Stimulated activated CD4-positive, alpha-beta T cell treated with anti-CD3 and anti-CD28 coated beads, Interleukin-4, amount 100 ng/mL, for 48 hours (primary cell): ENCODE measurements at places on chromosomes 5 and 9.
A peak's percentile ranks its signal among the peaks of the same experiment; 100 is the strongest.

GRCh38 chr9:73116031-73116430 lies 35.6 kb upstream of the ANXA1 start:
- DNase-seq: no peak

GRCh38 chr9:126985870-126986498 lies 71.4 kb downstream of the RALGPS1 start:
- DNase-seq: peak; percentile 72

- DNase-seq: no peak
Measured at GRCh38 chr9:91536211-91536691, 112.6 kb upstream of the NFIL3 start.

DNA sequence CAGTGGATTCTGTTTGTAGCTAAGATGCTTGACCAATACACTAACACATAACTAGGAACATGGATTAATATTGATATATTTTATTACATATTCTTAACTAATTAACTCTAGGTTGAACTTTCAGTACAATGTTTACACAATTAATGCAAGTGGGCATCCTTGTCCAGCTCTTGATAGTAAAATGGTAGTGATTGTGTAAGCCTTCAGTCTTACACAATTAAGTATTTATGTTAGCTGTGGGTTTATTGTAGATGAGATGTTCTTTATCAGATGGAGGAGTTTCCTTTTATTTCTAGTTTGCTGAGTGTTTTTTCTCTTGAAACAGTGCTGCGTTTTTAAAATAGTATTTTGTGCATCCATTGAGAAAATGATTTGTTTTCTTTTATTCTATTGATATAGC lies 1210.8 kb downstream of the CDH12 start:
- no peak for DNase-seq

DNA sequence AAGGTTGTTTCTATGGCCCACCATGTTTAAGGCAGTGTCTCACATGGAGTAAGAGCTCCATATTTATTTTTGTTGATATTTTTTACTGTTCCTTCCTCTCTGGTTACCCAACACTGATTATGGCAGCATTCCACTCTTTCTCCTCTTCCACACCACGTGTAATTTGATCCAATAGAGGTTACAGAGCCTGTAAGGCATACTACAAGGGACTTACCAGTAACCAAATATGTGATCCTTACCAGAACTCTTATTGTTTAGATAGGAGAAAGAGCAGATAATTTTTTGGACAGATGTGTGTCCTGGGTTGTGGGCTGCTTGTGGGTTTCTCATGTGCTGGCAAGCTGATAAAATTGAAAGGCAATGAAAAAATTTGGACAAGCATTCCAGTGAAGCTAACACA lies 261.3 kb downstream of the TMEM167A start:
- DNase-seq: no peak

GRCh38 chr9:131625790-131626670 lies 80.7 kb downstream of the PRRT1B start:
- DNase-seq: no peak

DNA sequence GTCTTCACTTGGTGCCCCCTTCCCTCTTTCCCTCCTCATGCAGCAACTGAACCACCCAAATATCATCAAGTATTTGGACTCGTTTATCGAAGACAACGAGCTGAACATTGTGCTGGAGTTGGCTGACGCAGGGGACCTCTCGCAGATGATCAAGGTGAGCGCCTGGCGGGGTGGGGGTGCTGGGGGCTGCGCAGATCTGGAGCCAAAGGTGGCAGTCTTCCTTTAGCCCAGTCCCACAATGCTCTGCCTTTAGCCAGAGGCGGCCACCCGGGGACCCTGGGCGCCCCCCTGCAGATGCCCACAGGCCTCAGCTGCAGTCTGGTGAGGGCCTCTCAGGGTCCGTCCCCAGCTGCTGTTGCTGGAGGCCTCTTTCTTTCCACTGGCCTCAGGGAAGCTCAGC lies 63.7 kb downstream of the NEK6 start:
- DNase-seq: no peak

DNA sequence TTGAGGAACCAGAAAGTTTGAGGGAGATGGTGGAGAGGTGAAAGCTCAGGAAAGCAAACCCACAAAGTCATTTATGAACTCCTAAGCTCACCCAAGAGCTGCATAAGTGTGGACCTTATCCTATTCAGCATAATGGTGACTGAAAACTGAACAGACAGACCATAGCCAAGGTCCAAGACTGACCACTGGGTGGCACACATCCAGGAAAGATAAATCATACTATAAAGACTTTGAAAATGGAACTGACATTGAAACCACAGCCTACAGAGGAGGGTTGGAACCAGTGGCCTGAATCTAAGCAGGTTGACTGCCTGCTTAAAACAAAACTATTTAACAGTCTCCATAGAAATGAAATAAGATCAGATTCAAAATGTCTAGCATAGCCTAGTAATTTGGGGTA lies 121.0 kb upstream of the RGS7BP start:
- no peak for DNase-seq

GRCh38 chr5:155954701-155955445 lies 372.1 kb upstream of the SGCD start:
- DNase-seq: no peak

GRCh38 chr5:36658038-36658756 lies 51.8 kb downstream of the SLC1A3 start:
- no peak for DNase-seq

GRCh38 chr5:131265311-131265803 lies 1.5 kb downstream of the CDC42SE2 start:
- no peak for DNase-seq

DNA sequence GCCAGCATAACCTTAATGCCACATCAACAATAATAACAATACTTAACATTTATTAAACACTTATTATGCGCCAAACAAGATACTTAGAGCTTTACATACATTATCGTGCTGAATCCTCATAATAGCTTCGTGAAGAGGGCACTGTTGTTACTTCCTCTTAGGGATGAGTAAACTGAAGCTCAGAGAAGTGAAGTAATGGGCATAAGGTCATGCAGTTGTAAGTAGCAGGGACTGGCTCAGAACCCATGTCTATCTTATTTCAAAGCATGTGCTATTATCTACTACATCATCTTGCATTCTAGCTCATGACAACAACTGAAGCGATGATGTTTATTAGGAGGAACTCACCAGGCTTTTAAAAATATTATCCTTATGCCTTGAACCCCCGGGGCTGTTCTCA lies 34.9 kb upstream of the PPP3R2 start:
- no peak for DNase-seq

DNA sequence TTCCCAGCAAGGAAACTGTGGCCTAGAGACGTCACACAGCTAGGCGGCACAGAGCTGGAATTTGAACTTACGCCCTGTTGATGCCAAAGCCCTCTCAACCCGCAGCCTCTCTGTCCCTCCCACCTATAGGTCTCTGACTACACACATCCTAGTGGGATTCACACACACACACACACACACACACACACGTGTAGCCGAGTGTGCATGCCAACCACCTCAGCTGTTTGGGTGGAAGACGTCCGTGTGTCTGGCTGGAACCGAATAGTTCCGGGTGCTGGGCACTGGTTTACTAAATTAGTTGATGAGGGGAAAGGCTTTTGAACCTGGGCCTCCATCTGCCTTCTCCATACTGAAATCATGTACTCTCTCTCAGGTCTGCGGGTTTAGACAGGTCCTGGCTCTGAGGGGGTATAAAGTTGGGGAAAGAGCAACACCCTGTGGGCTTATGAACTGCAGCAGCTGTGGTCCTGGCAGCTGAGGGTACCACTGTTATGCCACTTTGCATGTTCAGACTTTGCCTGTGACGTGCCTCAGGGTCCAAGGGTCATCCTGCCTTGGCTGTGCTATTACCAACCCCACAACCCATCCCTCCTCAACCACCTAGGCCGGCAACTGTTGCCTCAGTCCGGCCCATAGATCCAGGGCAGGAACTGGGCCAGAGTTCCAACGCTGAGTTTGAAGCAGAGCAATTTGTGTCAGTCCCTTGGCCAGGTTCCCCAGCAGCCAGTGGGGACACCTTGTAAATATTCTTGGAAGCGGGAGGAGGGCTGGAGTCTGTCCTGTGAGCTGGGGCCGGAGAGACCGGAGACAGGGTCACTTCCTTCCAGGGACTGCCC lies 50.5 kb downstream of the PSD2 start:
- DNase-seq: no peak

GRCh38 chr5:97375959-97376358 lies 192.9 kb upstream of the RIOK2 start:
- DNase-seq: no peak

DNA sequence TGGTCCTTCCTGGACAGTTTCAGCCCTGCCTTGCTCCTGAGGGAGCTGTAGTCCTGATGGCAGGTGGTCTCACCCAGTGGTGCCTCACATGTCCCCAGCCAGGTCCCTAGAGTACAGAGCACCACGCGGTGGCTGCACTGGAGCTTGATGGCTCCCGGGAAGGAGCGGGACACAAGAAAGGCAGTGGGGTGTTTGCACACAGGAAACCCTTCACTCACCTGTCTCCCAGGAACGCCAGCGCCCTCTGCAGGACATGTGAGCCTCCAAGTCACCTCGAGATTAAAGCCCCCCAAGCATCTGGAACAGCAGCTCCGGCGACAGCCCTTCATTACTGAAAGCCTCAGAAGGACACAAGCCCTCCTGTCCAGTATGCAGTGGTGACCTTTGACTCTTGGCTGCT lies 19.9 kb upstream of the TMEM250 start:
- peak; percentile 53 for DNase-seq

- DNase-seq: no peak
Measured at GRCh38 chr9:27664121-27664779, 91.0 kb upstream of the C9orf72 start.

DNA sequence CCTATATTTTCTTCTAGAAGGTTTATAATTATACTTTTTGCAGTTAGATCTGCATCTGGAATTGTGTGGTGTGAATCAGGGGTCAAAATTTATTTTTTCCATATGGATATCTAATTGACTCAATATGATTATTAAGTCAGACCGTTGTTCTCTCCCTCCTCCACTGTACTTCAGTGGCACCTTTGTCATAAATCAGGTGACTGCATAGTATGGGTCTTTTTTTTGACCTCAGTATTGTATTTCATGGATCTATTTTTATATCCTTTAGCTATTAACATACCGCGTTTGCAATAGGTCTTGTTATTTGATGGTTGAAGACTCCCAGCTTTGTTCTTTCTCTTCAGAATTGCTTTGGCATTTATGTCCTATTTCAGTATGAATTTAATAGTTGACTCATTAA lies 107.4 kb downstream of the BOD1 start:
- DNase-seq: no peak

DNA sequence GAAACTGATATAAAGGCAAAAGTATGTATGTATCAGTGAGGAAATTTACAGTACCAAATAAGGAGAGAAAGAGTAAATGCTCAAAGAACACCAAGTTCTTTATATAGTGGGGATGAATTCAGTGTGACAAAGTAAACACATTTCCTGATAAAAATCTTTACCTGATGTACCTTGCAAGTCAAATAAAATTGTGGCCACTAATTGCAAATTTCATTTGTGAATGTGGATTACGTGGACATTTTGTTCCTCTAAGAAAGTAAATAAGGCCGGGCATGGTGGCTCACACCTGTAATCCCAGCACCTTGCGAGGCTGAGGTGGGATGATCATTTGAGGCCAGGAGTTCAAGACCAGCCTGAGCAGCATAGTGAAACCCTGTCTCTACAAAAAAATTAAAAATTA lies 25.7 kb downstream of the CEP120 start:
- DNase-seq: no peak

GRCh38 chr9:19231126-19231903 lies 822 bp downstream of the DENND4C start:
- DNase-seq: no peak

DNA sequence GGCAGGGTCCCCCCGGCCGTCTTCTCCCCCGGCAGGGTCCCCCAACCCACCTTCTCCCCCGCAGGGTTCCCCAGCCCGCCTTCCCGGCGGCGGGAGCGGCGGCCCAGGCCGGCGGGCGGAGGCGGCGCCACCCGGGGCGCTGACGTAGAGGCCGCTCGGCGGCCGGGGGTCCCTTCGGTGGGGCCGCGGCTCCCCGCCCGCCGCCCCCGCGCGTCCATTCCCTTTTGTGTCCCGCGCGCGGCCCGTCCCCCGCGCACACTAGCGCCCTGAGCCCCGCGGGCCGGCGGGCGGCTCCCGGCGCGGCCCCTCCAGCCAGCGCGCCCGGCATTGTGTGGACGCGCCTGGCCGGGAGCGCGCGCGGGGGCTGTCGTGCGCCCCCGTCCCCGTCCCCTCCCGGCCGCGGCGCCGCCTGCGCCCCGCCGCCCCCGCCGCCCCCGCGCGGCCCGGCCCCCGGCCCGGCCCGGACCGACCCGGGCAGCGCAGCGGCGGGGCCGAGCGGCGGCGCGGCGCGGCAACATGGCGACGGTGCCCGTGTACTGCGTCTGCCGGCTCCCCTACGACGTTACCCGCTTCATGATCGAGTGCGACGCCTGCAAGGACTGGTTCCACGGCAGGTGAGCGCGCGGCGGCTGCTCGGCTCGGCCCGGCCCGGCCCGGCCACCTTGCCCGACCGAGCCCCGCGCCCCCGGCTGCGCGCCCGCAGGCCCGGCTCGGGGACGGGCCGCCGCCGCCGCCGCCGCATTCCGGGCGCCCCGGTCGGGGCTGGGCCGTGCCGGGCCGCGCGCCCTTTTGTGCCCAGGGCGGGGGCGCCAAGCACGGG lies at the start of gene PHF2:
TSS of gene PHF2 (plus strand) at position 327 of the 820 bp plus-strand sequence. CDS start at position 517, 190 bp downstream.
- no peak for DNase-seq

GRCh38 chr5:144451187-144451973 lies 280.7 kb downstream of the KCTD16 start:
- no peak for DNase-seq

GRCh38 chr5:113427871-113428574 lies 6.8 kb downstream of the TSSK1B start:
- DNase-seq: no peak

- DNase-seq: no peak
Measured at GRCh38 chr9:91891915-91892314, 58.1 kb downstream of the ROR2 start.

- DNase-seq: no peak
Measured at GRCh38 chr9:105320568-105320967, 76.1 kb downstream of the SLC44A1 start.

DNA sequence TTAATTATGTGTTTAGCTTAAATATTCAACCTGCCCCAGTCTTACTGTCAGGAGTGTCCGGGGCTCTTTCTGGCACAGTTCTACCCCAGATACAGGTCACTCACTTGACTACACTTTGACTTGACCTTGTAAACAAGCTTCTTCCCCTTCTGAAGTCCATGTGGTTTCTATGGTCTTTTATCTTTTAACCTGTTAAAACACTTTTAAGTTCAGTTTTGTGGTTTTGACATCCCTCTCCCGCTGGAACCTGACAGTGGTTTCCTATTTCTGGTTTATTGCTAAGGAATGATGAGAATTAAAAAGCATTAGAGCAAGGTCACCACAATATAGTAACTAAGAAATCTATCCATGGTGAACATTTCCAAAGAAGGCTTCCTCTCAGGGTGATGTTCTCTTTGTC lies 300.1 kb downstream of the TMEM167A start:
- DNase-seq: no peak

GRCh38 chr9:123072407-123072995 lies 39.0 kb downstream of the GPR21 start:
- DNase-seq: no peak

DNA sequence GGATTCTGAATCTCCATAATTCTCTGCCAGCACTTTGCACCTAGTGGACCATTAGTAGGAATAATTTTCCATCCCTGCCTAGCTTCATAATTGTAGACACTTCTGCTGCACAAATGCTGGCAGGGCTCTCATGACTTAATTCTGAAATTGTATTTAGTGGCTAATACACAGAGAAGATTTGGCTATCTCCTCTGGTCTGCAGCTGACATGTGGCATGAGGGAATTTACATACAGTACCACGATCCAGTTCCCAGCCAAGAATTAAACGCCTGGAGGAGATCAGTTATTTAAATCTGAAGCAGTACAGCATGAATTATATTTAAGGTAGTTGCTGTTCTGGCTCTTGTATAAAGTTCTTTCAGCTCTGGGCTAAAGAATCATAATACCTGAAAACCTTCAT lies 46.5 kb downstream of the IQGAP2 start:
- DNase-seq: no peak

GRCh38 chr5:144035046-144035740 lies 135.3 kb downstream of the YIPF5 start:
- DNase-seq: no peak
